Stimulated activated CD8-positive, alpha-beta memory T cell treated with anti-CD3 and anti-CD28 coated beads, Interleukin-4, amount 100 ng/mL, for 4 hours (primary cell): ENCODE measurements at places on chromosomes 11 and 22.

DNA sequence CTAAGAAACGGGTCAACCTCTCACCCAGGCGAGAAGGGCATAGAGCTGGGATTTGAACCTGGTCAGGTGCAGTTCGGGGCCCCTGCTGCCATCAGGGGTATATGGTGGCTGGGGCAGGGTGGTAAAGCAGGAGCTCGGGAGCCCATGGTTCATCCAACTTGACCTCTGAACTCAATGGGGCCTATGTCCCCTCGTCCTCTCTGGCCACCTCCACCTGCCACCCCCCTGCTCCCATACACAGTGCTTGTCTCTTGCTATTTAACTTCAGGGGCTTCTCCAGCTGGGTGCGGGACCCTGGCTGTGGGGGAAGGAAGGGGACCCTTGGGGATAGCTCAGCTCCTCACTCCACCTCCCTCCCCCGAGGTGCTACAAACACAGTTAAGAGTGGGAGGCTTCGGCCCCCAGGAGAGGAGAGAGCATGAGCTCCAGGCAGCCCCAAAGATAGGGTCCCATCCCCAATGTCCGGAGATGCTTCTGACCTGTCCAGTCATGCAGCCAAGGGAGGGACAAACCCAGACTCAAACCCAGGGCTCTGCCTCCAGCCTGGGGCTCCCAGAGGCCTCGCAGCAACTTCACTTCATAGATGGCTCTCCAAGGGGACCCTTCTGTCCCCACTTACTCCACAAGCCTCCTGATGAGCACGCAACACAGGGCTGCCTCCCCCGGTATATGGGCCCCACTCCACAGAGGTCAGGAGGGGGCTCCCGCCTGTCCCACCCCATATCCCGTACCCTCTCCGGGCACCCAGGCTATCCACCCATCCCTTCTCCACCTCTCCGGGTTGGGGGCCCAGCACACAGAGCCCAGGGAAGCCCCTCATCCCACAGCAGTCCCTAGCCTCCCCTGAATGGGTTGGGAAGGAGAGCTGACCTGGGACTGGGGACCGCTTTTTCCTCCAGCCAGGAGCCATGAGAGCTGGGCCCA lies 712 bp downstream of the IL2RB start:
- no peak for DNase-seq

GRCh38 chr11:28289444-28289843 lies 181.3 kb downstream of the METTL15 start:
- DNase-seq, result no peak

GRCh38 chr11:70677232-70677916 lies 279.0 kb downstream of the CTTN start:
- DNase-seq, result no peak

DNA sequence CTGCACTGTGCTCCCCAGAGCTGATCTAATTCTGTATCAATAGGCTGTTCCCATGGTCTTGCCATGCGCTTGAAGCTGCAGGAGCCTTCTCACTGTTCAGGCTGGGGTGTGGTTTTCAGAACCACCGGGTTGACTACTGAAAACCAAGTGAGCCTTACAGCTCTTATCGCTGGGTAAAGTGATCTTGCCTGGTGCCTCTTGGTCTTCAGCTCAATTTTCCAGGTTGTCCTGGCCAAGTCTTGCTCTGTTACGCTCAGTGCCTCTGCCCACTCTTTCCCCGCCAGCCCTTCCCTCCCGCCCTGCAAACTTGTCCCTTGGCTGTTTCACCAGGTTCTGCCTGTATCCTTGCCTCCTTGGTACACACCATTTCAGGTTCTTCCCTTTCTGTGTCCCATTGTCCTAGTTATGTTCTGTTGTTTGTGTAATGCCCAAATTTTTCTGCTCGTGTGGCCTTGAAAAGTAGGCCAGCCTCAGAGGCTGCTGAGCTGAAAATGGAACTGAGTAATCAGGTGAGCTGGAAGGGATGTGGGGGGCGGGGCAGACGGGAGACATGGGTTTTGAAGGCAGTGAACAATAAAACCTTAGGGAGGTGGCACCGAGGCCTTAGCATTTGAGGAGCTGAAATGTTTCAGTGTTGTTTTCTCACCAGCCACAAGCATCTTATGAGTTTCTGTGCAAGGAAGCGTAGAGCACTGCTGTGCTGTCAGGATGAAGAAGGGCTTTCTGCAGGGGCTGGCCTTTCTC lies 11.2 kb downstream of the PEX26 start:
- no peak for DNase-seq

DNA sequence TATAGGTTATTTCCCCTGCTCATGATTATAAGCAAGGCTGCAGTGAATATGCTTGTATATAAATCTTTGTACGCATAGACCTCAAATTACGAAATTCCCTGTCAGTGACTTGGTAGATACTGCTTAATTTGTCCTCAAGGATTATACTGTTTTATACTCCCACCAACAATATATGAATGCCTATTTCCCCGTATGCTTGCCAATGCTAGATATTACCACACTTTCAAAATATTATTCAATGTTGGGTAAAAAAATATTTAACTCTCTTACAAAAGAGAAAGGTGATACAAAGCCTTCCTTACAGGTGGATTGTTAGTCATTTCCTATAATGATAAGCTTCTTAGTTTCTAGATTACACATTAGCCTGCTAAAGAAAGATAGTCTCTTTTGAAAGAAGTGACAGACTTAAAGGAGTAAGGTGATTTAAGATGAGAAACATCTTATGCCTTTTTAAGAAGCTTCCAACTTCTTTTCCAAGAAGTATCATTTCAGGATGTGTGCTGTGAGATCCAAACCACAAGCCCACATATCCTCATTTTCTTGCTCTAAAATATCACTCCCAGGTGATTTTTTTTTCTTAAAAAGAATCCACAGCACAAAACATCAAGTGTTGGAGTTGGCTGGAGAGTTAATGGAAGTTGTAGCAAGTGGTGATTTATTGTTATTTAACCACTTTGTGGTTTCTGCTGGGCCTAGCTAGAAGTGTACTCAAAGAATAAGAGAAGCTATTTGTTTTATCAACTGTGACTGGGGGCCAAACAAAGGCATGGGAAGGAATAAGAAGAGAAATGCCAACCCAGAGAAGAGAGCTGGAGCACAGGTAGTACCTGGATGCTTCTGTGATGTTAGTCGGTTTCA lies 59.2 kb downstream of the BARX2 start:
- DNase-seq, result no peak

- DNase-seq, result no peak
Observed at GRCh38 chr11:13339195-13340153, 61.9 kb downstream of the BMAL1 start.

DNA sequence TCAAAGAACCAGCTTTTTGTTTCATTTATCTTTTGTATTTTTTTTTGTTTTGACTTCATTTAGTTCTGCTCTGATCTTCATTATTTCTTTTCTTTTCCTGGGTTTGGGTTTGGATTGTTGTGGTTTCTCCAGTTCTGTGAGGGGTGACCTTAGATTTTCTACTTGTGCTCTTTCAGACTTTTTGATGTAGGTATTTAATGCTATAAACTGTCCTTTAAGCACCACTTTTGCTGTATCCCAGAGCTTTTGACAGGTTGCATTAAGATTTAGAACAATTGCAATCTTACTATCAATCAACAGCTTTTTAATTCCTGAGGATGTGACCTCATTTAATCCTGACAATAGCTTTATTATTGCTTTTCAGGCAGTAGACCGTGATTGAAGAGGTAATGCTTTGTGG lies 94.3 kb downstream of the ZNF280B start:
- no peak for DNase-seq

GRCh38 chr22:24590596-24591173 lies 2.2 kb downstream of the LRRC75B start:
- DNase-seq, result no peak

- DNase-seq, result no peak
Observed at GRCh38 chr11:68685656-68686380, 1.5 kb downstream of the GAL start.

- DNase-seq, result no peak
Observed at GRCh38 chr11:68165601-68166000, 44.4 kb upstream of the CHKA start.

- no peak for DNase-seq
Observed at GRCh38 chr11:83681031-83681781, 395.0 kb upstream of the CCDC90B start.

- DNase-seq, result no peak
Observed at GRCh38 chr11:67418476-67419281, 3.2 kb downstream of the CARNS1 start.

DNA sequence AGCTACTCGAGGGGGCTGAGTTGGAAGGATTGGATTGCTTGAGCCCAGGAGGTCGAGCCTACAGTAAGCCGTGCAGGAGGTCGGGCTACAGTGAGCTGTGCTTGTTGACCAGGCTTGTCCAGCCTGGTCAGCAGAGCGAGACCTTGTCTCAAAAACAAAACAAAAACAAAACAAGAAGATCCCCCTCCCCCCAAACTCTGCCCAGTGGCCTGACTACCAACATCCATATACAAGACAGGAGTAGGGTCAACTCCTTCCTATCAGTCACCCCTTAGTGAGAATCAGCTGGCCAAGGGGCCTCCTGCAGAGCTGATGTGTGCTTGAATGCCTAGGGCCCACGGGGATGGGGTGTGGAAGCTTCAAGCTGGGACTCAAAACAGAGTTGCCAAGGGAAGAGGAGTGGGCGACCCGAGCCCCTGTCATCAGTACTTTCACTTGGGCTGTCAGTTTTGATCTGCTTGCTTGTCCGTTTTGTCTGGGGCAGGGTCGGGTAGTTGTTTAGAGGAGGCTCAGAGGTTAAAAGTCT lies 942 bp upstream of the TSPAN18 start:
- no peak for DNase-seq

- no peak for DNase-seq
Observed at GRCh38 chr11:72670041-72670440, 4.2 kb downstream of the PDE2A start.

DNA sequence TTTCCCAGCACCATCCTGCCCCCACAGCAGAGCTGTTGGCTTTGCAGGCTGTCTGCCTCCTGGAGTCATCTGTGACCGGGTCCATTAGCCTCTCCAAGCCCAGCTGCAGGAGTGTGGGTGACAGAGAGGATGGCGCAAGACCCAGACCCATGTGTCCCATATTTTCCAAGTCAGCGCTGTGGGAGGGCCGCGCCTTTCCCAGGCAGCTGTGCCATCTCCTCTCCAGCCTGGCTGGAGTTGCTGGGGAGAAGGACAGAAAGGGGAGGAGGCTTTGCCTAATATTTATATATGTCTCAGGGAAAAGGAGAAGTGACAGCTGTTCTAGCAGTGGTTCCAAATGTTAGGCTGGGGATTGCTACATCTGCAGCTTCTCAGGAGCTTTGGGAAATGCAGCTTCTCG lies 15.7 kb downstream of the DTX4 start:
- no peak for DNase-seq

- DNase-seq, result no peak
Observed at GRCh38 chr22:21074102-21074715, 28.5 kb downstream of the LRRC74B start.

DNA sequence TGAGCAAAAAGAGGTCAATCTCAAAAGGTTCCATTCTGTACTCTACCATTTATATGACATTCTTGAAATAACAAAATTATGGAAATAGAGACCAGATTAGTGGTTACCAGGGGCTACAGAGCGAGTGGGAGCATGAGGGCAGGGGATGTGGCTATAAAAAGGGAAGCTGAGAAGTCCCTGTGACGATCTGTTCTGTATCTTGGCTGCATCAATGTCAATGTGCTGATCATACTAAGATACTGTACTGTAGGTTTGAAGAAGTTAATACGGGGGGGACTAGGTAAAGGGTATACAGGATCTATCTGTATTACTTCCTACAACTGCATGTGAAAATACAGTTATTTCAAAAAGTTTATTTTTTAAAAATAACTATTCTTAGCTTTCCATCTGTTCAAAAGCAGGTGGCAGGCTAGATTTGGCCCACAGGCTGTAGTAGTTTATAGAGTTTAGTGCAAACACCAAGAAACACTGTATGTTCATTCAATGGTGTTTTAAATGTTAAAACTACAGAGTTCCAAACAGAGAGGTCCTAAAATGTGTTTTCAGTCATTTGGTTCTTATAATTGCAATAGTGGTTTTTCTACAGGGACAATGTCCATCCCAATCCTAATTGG lies 78.2 kb downstream of the SMCO4 start:
- DNase-seq, result no peak
